ENCODE measurements at places on chromosomes 4 and X.

GRCh38 chr4:69096111-69096656, at the start of gene UGT2B7:
TSS of gene UGT2B7 (plus strand) at chr4:69096474. CDS start at chr4:69096521, 47 bp downstream.
- DNase-seq: no peak

DNA sequence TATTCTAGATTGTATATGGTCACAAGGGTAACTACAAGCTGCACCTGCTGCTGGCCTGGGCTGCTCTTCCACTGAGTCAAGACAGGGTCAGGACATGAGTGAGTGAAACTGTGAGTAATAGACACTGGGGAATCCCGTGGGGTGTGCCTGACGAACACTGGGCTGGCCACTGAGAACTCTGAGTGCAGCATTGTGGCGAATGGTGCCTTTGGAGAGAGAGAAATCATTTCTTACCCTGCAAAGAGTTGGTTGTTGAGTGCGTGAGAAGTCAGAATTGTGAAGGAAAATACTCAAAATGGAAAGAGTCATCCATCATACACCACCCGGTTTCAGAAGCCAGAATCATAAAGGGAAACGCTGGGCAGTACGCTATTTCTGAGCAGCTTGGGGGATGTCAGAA, 43.1 kb upstream of the LSM6 start:
- DNase-seq: no peak

DNA sequence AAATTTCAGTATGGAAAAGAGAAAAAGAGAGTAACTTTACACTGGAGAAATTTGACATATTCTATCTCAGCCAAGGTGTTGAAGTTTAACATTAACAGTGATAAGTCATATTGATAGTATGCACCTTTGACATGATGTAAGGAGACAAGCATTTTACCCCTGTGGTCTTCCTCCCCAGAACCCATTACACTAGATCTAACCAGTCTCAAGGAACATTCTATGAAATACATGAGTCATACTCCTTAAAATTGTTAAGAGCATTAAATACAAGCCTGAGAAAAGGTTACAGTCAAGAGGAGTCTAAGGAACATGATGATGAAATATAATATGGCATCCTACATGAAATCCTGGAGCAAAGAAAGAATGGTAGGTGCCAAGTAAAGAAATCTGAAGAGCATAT, 1151.3 kb upstream of the IGFBP7 start:
- no peak for DNase-seq

GRCh38 chr4:87192145-87192919, 28.1 kb downstream of the KLHL8 start:
- DNase-seq: peak; percentile 12

GRCh38 chr4:53730031-53730805, 138.9 kb upstream of the LNX1 start:
- no peak for DNase-seq

DNA sequence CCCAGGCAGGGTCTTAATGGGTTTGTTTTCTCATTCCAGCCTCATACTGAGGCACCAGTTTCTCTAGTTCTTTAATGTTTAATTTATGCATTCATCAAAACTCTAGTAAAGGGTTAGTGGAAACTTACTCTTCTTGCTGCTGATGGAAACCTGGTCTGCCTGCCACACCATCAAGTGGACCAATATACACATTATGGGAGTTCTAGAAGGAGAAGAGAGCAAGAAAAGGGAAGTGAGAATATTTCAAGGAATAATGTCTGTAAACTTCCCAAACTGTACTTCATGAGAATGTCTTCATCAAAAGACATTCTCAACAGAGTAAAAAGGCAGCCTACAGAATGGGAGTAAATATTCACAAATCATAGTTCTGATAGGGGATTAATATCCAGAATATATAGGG, 20.9 kb upstream of the DHX15 start:
- DNase-seq: no peak

GRCh38 chr4:158845311-158846041, 76.7 kb downstream of the FNIP2 start:
- DNase-seq: no peak

DNA sequence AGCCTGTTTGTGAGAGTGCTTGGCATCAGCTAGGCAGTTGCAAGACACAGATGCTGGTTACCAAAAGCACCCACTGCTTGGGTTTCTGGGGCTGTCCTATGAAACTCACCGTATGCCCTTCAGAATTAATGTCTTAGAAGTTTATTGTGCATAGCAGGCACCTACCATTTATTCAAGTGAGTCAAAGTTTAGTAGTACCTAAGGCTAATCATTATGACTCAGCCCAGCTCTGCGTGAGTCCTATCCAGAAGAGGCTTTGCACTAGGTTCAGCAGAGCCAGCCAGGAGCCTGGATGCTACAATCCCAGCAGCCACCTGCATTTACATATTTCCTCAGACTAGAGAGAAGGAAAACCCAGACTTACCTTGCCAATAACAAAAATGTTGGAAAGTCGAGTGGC, 4.2 kb downstream of the RPS4X start:
- peak; percentile 13 for DNase-seq

Measured in fibroblast of skin of right quadriceps (primary cell).